ENCODE measurements at places on chromosomes 16 and 17.

- no peak for DNase-seq
Measured at GRCh38 chr16:89326721-89327120, 109.2 kb downstream of the ZNF778 start.

GRCh38 chr17:79176792-79177601, 102.4 kb downstream of the ENGASE start:
- no peak for DNase-seq

- no peak for DNase-seq
Measured at GRCh38 chr17:1089915-1090314, 89.9 kb downstream of the ABR start.

DNA sequence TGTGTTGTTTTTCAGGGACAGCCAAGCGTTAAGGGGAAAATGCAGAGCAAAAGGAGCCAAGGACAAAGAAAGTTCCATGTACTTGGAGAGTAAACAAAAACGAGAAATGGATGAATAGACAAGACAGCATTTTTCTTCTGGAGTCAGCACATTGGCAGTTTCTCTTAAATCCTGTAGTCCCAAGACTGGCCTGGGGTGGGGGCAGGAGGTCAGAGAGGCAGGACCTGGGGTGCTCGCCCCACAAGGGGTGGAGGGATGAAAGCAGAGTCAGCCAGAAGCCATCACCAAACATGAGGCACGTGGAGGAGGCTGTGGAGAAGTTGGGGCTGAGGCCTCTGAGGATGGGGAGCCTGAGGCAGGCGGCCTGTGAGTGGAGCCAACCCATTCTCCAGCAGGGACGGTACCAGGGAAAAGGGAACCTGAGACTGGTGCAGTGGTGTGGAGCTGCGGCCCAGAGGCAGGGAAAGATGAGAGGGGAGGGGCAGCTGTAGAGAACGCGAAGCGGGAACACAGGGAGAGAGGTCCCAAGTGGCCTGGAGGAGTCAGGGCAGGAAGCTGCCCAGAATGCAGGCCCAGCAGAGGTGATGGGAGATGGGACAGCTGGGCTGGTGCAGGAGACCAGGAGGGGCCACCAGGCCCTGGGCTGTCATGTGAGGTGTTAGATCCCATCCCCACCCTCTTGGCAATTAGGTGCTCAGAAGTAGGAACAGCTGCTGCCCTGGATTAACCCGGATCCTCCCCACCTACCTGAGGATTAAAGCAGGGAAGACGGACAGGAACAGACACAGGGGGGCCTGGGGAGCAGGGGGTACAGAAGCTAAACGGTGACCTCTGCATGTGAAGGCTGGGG, 3.3 kb downstream of the TLCD3B start:
- no peak for DNase-seq

GRCh38 chr16:86220561-86220960, 289.8 kb upstream of the FOXF1 start:
- DNase-seq, result no peak

DNA sequence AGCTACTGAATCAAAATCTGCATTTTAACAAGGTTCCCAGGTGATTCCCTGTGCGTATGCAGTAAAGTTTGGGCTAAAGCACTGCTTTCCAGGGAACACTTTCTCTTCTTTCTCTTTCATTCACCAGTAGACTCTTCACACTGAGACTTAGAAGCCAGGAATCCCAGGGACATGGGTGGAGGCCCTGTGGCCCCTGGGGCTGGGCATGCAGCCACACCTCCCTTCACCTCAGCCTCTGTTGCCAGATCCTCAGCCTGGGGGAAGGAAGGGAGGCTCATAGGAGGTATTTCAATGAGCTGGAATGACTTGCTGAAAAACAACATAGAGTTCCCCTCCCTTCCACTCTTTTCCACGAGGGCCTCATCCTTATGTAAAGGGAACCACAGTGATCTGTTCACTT, 1.2 kb downstream of the G6PC3 start:
- no peak for DNase-seq

GRCh38 chr17:80773243-80773991, 218.2 kb upstream of the CHMP6 start:
- no peak for DNase-seq

- DNase-seq, result no peak
Measured at GRCh38 chr17:33120103-33120502, 128.5 kb downstream of the SPACA3 start.

DNA sequence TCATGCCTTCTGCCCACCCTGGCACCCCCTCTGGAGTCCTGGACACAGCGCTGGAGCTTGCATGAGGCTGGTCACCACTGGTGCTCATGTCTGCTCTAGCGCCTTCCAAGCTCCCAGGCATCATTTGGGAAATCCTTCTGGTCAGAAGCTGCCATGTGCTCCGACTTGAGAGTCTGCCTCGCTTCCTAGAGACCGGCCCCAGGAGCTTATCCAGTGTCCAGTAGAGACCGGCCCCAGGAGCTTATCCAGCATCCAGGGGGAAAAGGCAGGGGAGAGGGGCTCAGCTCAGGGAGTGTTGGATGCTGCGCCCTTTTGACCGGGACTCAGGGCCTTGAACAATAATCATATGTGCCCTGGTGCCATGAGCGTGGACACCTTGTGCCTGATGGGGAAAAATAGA, 106.3 kb downstream of the RAP1GAP2 start:
- DNase-seq, result no peak

Data from RKO (cell line).